ENCODE measurements at places on chromosomes 5 and 9.

DNA sequence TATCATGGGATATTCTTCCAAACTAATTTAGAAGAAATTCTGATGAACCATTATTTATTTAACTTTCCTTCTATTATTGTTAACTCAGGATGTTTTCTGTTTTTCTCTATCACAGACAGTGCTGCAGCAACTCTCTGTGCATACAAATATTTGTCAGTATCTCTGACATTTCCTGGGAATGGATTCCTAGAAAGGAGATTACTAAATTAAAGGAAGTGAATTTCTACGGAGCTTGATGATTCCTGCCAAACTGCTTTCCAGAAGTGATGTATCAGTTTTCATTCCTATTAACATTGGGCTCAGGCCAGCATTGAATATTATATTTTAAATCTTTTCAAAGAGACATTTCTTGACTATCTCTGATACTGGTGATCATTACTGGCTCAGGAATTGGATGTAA lies 26.0 kb upstream of the MAST4 start:
- no peak for DNase-seq

- DNase-seq: no peak
These were observed 57.2 kb upstream of the LPAR1 start for GRCh38 chr9:111095441-111095840.

DNA sequence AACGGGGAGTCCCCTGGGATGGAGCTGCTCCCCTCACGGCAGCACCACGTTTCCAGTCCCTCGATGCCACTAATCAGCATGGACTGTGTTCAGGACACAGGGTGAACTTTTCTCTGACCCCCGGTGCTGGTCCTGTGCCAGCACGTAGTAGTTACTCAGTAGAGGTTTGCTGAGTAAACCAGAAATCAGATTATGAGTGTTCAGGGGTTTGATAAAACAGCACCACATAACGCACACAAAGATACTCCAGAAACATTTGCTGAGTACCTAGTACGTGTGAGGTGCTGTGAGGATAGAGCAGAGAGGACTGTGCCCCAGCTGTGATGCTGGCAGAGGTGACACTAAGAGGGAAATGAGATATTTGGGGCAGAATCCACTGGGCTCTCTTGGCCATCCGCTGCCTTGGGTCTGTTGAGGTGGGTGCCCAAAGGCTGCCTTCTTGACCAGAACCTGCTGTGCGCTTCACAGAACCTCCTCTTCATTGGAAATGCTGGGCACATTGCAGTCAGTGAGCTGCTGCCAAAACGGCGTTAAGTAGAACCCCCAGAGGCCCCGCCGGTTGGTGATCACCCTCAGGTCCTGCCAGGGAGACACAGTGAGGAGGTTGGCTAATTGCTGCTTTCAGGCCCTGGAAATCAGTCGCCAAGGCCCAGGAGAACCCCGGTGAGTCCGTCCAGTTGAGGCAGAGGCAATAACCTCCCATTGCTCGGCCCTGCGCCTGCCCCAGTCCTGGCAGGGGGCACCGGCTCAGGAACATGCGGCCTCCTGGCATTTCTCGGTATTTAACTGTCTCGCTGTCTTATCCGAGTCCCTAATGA lies 49.4 kb downstream of the NEURL1B start:
- no peak for DNase-seq

DNA sequence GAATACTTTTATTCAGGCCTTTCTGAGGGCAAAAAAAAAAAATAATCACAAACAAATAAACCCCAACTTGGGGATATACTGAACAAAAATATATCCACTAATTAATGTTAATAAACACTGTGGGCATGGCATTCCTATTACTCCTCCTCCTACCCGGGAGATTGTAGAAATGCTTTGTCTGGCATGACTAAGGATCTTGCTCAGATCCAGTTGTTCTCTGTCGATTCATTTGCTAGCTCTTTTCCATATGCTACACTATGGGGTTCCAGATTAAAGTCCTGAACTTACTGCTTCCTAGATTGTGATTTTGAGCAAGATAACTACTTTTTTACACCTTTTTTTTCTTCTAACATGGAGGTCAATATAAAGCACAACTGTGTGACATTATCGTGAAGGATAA lies 102.2 kb upstream of the PRR16 start:
- DNase-seq: no peak

DNA sequence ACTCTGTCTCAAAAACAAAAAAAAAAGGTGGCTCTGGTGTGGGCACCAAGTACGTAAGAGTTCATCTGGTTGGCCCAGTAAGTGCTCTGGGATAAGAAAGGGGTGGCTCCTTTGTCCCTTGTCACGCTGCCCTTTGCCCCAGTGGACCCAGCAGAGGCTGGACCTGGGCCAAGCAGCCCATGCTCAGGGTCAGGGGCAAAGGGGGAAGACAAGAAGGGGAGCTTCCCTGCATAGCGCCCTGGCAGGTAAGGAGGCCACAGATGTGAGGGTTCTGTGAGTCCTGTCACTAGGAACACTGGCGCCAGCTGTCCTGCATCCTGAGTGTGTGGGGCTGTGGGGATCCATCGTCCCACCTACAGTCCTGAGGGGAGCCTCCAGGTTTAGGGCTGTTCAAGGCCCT lies 65.3 kb downstream of the GADD45G start:
- DNase-seq: no peak

DNA sequence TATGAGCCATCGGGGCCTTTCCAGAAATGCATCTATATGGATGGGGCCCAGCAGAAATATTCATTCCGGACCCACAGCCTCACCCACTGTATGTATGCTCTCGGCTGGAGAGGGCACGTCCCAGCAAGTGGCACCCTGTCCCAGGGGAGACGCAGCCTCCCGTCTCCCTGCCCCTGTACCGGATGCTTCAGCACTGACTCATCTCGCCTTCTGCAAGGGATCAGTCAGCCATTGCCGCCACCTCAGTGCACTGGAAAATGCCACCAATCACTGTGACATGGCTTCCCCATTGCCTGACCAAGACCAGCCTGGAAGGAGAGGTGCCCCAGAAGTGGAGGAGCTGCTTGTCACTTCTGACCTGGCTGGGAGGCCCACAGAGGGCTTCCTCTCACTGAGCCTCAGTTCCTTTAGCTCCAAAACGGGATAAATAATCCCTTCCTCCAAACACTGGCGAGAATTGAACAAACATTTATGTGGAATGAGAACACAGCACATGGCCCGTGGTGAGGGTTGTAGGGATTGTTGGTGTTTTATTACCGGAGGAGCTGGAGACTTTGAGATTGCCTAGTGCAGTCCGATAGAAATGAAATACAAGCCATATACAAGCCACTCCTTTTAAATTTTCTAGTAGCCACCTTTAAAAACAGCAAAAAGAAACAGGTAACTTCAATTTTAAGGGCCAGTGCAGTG lies 43.9 kb upstream of the ORM1 start:
- no peak for DNase-seq

GRCh38 chr5:174148721-174149120 lies 103.2 kb downstream of the NSG2 start:
- no peak for DNase-seq

DNA sequence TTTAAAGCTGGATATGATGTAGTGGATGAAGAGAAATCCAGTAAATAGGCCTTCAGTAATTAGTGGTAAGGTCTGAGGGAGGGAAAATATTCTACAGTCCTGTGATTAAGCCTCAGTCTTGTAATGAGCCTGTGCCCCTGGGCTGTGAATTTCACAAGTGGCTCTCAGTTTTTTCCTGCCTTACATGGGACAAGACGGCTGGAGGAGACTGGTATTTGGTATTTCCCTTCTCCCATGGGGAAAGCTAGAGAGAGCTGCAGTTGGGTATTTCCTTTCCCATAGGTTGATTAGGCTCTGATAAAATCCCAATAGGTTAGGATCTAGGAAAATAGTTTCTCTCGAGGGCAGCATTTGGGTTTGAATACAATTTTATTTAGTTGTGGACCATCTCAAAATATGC lies 62.2 kb upstream of the GNA14 start:
- no peak for DNase-seq

GRCh38 chr5:135827965-135828781 lies 6.3 kb upstream of the SLC25A48 start:
- no peak for DNase-seq

DNA sequence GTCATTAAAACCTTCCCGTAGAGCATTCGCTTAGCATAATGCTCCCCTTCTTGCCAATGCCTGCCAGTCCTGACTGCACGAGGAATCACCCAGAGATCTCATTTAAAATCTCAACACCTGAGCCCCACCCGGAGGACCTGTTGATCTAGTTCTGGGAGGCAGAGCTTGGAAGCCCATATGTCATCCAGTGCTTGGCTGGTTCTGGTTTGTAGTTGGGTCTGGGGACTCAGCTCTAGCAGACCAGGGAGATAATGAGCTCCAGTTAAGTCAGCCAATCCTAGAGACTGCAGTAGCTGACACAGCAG lies 131.8 kb upstream of the DAP start:
- DNase-seq: no peak

DNA sequence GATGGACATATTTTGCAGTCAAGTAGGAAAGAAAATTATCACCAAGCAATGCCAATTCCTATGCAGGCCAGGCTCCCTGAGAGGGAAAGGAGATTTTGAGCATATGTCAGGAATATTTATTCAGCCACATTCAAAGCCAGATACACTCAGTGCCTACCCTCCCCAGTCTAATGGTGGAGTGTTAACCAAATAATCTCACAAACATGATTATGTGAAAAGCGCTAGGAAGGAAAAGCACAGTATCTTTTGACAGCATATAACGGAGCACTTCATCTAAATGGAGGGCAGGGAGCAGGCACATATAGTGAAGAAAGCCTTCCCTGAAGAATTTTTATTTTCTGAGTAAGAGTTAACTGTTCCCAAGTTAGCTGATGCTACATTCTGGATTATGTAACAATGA lies 80.3 kb upstream of the SLC30A5 start:
- DNase-seq: no peak

- DNase-seq: no peak
These were observed 42.0 kb upstream of the CDK5RAP2 start for GRCh38 chr9:120621941-120622340.

DNA sequence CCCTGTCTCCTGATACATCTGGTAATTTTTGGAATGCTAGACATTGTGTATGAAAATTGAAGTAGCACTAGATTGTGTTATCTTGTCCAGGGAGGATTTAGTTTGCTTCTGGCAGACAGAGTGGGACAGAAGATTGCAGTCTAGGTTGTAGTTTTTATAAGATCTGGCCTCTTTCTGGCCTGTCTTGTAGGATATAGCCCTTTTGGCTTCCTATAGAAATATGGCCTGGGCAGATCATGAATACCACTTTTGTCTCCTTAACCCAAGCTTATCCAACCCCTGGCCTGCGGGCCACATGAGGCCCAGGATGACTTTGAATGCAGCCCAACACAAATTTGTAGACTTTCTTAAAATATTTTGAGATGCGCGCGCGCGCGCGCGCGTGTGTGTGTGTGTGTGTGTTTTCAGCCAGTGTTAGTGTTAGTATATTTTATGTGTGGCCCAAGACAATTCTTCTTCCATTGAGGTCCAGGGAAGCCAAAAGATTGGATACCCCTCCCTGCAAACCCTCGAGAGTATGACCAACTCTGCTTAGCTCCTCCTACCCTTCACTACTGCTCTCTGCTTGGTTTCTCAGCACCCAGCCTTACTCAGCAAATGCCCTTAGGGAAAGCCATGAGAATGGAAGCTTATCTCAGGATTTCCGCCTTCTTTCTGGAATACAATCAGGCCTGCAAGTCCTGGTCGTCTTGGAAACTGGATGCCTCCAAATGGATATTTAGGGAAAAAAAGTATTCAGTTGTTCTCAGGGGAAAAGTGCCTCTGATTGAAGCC lies 26.5 kb downstream of the ANKRD33B start:
- DNase-seq: peak; percentile 25

DNA sequence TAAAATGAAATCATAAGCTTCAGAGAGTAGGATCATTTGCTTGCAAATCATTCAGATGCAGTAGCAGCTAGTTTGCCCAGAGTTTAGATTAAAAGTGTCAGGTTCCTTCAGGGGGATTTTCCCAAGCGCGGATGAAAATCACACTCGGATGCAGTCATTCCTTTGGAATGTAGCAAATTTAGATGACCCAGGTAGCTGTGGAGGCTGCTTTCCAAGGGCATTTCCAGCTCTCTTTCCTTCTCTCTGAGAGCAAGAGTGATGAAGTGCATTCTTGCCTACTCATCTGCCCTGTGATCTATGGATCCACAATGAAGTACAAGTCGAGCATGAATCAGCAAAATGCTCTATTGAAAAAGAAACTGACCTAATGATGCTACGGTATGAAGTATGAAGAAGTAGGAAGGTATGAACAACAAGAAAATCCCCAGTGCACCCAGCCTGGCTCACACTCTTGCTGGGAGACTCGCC lies 200.2 kb downstream of the PLK2 start:
- no peak for DNase-seq

- no peak for DNase-seq
These were observed 420.4 kb upstream of the WWC1 start for GRCh38 chr5:167871091-167871490.

DNA sequence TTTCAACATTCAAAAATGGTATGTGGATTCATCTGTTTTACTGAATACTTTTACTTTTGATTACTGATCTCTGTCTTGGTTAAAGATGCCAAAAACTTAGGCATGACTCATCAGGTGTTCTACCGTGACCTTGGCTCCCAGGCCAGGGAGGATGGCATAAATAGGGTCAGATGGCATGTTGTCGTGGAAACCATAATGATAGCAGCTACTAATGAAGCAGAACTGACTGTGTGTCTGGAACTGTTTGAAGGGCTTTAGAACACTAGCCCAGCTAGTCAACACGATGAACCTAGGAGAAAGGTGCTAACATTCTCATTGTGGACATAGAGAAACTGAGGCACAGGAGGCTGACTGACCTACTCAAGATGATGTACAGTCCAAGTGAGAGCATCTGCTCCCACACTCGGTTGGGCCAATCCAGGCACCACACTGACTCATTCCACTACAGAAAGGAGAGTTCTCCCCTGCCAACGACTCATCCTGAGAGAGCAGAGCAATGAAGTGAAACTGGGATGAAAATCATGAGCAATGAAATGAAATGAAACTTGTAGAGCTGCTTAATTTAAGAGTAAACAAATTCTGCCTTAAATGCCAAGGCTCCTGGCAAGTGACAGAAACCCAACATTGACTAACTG lies 116.0 kb downstream of the TENT4A start:
- DNase-seq: peak; percentile 68

DNA sequence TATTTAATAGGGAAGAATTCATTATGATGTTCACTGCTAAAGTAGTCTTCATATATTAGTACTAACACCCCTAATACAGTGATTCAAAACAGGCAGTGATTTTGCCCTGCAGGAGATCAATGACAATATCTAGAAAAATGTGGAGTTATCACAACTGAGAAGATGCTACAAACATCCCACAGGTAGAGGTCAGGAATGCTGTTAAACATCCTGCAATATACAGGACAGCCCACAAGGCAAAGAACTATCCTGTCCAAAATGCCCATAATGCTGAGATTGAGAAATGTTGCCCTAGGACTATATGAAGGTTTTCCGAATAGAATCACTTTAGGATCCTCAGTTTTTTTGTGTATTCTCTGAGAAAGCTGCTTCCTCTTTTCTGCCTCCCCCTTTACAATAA lies 15.3 kb downstream of the RORB start:
- no peak for DNase-seq

- DNase-seq: no peak
These were observed 44.6 kb upstream of the SHOC1 start for GRCh38 chr9:111839387-111839786.

GRCh38 chr9:27414220-27414761 lies 109.8 kb upstream of the IFNK start:
- no peak for DNase-seq

GRCh38 chr5:160456480-160457177 lies 35.0 kb downstream of the PTTG1 start:
- DNase-seq: no peak
